Small intestine (tissue), 16 donors: ENCODE measurements at places on chromosomes 3 and 15.
A peak's percentile ranks its signal among the peaks of the same experiment; 100 is the strongest.

GRCh38 chr3:196284396-196284795 lies 3.1 kb downstream of the PCYT1A start:
- no peak for DNase-seq

GRCh38 chr3:125119752-125120378 lies 64.1 kb upstream of the HEG1 start:
- no peak for DNase-seq

- no peak for DNase-seq
These were observed 251.2 kb downstream of the RYR3 start for GRCh38 chr15:33561967-33562366.

GRCh38 chr3:25471081-25471768 lies 43.2 kb downstream of the RARB start:
- no peak for DNase-seq

DNA sequence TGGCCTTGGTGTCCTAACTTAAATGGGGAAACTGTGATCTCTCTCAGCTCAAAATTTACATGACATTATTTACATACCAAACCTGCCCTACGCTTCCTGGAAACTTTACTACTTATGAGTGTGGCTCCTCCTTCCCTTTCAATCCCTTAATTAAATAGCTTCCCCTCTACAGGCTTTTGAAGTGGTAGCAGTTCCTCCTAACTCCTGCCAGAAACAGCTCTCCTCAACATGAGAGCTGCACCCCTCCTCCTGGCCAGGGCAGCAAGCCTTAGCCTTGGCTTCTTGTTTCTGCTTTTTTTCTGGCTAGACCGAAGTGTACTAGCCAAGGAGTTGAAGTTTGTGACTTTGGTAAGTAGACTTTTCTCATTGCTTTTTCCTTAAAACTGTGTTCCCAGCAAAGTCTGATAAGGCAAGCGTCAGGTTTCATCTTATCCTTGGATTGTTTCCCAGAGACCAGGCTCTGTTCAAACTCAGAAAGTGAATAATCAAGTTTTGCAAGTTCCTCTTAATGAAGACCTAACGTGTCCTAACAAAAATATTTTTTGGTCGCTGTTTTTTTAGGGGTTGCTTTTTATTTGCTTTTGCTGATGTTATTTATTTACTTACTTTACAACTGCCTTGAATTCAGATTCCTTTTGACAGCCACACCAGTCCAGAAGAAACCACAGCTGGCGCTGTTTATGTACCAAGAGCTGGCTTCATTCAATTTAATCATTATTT lies at the start of gene ACP3:
ACP3 (plus strand) TSS at position 179 of the 720 bp plus-strand sequence; CDS start at position 229, 50 bp downstream.
- DNase-seq: peak; percentile 48

DNA sequence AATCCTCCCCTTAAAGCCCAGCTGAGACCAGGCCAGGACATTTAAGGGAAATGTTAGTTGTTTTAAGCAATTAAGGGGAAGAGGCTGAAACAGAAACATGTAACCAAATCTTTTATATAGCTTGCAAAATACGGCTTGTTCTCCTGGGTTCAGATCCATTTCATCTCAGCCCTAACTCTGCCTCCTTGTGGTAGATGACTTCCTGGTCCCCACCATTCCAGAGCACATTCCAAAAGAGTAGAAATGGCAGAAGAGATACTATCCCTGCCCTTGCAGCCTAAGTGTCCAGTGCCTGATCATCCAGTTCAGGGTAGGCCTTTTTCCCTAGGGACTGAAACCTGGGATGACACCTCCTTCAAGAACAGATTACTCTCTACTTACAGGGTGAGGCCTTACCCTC lies 266.2 kb upstream of the VEPH1 start:
- DNase-seq: no peak

DNA sequence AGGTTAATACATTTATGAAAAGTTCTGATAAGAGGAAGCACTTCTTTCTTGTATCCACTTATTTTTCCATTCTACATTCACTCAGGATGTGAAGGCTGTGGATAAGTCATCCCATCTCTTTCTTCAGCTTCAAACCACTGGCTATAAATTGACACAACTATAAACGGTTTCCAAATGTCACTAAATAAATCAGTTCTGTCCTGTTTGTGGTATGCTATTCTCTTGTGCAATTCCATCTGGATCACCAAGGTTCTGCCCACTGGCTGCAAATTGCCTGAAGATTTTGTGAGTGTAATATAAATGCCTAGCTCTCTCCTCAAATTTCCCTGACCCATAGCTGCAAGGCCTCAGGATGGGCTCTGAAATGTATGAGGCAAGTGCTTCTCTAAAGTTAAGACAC lies 7.1 kb upstream of the LMOD3 start:
- DNase-seq: no peak

- no peak for DNase-seq
These were observed 407.0 kb downstream of the GAP43 start for GRCh38 chr3:116030131-116030850.

GRCh38 chr15:99257107-99257750 lies 5.9 kb downstream of the LRRC28 start:
- DNase-seq: peak; percentile 92

DNA sequence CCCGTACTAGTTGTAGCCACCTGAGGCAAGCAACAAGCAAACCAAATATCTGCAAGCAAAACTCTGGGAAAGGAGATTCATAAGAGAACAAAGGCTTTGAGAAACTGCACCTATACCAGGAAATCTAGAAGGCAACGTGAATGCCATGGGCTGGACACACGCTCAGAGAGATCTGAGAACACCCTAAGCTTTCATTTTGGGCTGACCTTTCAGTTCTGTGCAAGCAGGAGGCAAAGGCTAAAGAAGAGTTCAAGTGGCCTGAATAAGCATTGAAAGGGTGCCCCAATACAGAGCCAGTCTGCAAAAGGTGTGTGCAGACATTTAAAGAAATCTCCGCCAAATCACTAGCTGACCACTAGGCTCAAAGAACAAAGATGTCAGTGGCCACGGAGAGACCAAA lies 461.6 kb downstream of the PYDC2 start:
- DNase-seq: no peak

- no peak for DNase-seq
These were observed 684 bp downstream of the SLTM start for GRCh38 chr15:58932710-58933280.

GRCh38 chr3:40701016-40701588 lies 176.3 kb downstream of the ZNF621 start:
- no peak for DNase-seq

- no peak for DNase-seq
These were observed 46.2 kb downstream of the IGSF11 start for GRCh38 chr3:118988198-118989130.

DNA sequence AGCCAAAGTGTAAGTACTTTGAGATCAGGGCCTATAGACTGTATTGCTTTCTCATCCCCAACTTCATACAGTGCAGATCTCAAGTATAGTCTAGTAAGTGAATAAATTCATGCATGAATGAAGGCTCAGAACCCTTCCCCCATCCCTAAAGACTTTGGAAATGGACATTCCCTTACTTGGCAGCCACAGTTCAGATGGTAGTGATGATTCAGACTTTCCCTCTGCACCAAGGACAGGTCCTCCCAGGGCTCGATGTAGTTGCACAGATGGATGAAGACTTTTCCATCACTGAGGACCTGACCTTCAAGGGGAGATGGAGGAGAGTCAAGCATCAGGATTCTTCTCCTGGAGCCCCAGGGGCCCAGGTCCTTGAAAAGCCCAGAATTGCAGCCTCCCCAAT lies 4.6 kb downstream of the TIMP4 start:
- no peak for DNase-seq

- peak; percentile 27 for DNase-seq
These were observed 338.6 kb downstream of the NSUN3 start for GRCh38 chr3:94401466-94401865.

- no peak for DNase-seq
These were observed 445.4 kb downstream of the EPHB1 start for GRCh38 chr3:135240426-135240825.

DNA sequence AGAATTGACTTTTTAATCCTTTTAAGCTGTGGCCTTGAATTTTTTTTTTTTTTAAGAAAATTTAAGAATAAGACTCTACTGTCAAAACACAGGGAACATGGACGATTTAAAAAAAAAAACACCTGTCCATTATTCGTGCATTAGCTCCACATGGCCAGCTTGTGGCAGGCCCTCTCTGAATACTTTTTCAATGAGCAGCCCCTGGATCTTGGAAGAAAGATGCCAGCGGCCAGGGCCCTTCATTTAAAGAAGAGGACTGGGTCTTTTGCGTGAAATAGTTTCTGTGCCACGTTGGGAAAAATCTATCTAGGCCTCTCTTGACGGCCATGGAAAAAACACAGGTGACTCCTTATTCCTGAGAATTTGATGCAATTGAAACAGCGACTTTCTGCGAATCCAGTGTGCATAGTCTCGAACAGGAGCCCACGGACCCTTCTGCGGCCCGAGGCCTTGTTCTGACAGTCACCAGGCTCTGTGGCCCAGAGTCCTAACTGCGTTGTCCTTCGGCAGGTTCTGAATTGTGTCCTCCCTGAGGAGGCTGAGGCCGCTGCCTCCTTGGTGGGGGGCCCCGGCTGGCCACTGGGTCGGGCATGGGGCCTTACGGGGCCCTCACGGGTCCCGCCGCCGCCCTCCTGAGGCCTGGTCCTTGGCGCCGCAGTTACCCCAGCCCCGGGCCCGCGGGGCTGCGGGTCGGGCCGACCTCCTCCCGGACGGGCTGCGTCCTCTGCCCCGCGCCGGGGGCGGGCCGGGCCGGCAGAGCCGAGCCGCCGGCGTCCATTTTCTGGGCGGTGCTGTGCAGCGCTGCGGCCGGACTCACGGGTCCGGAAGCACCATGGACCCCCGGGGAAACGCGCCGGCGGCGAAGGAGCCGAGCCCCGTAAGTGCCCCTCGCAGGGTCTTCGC lies 33.5 kb downstream of the ZBTB38 start:
- DNase-seq: peak; percentile 48

GRCh38 chr3:41199866-41200668 lies 762 bp downstream of the CTNNB1 start:
- DNase-seq: peak; percentile 55

DNA sequence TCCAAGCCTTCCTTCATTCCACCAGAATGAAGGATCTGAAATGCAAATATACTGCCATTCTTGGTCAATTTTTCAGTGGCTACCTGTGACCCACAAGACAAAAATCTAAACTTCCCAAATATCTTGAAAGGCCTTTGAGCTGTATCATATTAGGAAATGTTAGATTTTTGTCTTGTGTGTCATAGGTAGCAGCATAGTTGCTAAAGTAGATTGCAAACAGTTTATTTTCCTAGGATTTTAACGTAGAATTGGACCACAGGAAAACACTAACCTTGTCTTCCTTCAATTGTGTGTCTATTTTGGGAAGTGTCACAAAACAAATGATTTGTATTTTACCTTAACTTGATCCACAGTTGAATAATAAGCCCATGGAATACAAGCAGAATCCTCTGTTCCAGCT lies 42.4 kb downstream of the CP start:
- no peak for DNase-seq

DNA sequence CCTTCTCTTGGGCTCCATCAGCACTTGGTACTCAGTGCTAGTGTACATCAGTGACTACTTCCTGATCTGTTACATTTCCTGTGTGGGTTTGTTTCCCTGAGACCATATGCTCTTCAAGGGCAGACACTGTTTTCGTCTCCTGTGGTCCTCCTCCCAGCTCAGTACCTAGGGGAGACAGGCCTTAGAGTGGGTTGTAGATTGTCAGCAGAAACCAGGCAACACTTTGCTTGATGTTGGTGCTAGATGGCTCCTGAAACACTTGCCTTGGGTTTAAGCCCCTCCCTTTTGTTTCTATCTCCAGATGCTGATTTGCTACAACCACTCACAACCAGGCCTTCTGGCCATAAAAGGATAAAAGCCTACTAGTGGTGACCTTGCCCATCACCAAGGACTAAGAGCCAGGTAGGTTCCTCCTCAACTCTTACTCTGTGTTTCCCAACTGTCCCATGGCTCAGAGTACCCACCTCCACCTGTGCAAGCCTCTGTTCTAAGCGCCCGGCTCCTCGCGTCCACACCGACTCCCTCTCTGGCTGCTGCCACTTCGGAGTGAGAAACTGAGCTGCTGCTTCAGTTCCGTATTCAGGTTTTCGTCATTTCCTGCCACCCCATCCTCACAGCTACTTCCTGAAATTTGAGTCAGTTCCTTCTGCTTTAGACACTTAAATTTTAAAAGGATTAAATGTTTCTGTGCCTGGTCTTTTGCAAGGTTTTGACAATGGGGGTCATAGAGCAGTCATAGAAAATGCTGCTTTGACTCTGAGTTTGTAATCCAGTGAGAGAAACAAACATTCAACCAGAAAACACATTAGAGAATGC lies at the start of gene HCLS1:
HCLS1 (minus strand) TSS at position 548 of the 816 bp plus-strand sequence. CDS start 2,556 bp downstream, outside the sequence.
- peak; percentile 47 for DNase-seq

GRCh38 chr15:32825219-32825618 lies 107.4 kb downstream of the GREM1 start:
- no peak for DNase-seq

- no peak for DNase-seq
These were observed 8.8 kb downstream of the UBL7 start for GRCh38 chr15:74451861-74452835.
